ENCODE measurements at places on chromosomes 5 and 9.

- DNase-seq: no peak
Observed at GRCh38 chr5:157842185-157842584, 16.8 kb downstream of the CLINT1 start.

GRCh38 chr5:169980418-169981053 is at the start of gene INSYN2B:
Gene INSYN2B (minus strand): TSS chr5:169980495. CDS start chr5:169883898, 96,597 bp downstream.
- DNase-seq: no peak

GRCh38 chr5:59212596-59212995 is 629.7 kb downstream of the RAB3C start:
- no peak for DNase-seq

- DNase-seq: no peak
Observed at GRCh38 chr5:3660630-3661029, 65.0 kb downstream of the IRX1 start.

GRCh38 chr5:1445313-1445688 is at the start of gene SLC6A3:
Gene SLC6A3 (minus strand): TSS chr5:1445440. CDS start chr5:1443197, 2,243 bp downstream.
- DNase-seq: peak; percentile 96

DNA sequence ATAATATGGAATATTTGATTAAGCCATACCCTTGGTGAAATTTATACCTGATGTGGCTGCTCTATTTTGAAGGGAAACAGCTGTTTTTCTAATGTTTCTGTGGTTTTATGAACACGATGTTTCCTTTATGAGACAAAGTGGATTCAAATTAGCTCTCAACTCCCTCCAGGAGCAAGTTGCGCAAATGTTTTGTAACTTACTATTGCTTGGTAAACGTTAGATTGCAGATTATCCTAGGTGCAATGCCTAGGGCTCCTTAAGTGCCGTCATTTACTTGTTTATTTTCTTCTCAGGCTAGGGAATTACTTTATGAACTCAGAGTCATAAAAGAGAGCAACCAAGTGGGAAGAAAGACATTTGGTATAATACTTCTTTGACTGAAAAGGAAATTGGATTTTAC is 763.1 kb downstream of the TAF11L14 start:
- DNase-seq: no peak

- DNase-seq: no peak
Observed at GRCh38 chr5:79663212-79663611, 26.4 kb upstream of the CMYA5 start.

DNA sequence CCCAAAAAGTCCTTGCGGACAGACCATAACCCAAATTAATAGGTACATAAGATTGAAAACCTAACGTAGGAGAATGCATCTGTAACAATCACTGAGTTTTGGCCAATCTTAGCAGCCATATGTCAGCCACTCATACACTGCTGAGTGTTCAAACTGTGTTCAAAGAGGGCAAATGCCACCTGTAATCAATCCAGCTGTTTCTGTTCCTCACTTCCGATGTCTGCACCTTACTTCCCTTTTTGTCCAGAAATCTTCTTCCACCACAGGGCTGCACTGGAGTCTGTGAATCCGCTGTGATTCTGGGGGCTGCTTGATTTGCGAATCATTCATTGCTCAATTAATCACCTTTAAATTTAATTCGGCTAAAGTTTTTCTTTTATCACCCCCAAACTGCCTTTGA is 263.9 kb downstream of the ICE1 start:
- no peak for DNase-seq

DNA sequence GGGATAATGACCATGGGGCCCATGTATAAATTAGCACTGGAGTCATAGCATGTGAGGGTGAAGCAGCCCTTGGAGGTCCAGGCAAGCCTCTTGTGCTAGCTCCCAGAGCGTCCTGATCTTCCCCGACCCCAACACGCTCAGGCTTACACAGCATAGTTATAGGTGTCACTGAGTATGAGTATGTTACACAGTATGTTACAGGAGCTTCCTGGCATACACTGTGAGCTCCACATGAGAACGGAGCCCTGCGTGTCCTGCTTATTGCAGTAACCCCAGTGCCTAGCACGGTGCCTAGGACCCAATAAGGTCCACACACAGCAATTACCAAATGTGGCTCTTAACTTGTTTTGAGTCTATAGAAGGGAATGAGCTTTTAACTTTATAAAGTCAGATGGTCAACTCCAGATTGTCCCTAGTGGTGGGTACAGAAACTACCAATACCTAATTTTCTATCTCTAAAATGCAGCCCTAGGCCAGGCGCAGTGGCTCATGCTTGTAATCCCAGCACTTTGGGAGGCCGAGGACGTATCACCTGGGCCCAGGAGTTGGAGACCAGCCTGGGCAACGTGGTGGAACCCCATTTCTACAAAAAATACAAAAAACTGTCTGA is 64.1 kb downstream of the PLAC8L1 start:
- no peak for DNase-seq

DNA sequence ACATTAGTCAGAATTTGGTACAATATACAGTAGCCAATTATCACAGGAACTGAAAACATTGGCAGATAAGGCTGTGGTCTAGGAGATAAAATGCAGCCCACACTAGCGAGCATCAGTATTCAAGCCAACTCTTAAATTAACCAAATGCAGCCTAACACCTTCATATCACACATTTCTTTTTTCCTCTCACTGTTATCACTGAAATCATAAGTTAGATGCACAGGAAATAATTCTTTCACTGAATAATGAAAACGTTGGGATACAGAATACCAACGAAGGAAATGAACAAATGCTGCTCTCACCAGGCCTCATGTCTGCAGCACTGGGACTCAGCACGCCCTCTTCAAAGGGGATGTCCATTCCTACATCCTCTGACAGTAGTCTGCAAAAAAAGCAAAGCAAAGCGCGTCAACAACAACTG is 109.1 kb upstream of the PCA3 start:
- DNase-seq: no peak

- no peak for DNase-seq
Observed at GRCh38 chr5:150438873-150439546, 10.5 kb downstream of the RPS14 start.

- no peak for DNase-seq
Observed at GRCh38 chr9:8571643-8572042, 772.1 kb upstream of the DMAC1 start.

- DNase-seq: no peak
Observed at GRCh38 chr9:17031546-17031945, 103.3 kb upstream of the CNTLN start.

DNA sequence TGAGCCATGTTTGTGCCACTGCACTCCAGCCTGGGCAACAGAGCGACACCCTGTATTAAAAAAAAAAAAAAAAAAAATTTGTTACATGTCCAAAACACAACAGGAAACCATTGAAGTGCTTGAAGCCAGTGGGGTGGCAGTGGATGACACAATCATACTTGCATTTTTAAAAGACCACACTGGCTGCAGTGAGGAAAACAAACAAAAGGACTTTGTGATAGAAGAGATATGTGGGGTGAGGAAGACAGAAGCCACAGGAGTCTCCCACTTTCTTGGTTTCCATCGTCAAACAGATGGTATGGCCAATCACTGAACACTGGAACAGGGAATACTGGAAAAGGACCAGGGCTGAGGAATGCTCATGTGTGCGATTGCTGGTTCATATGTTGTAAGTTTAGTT is 20.9 kb upstream of the COMMD10 start:
- no peak for DNase-seq

- DNase-seq: no peak
Observed at GRCh38 chr5:54844905-54845566, 140.4 kb downstream of the ESM1 start.

GRCh38 chr9:72753266-72753893 is 199.5 kb downstream of the ALDH1A1 start:
- DNase-seq: no peak

GRCh38 chr5:130136300-130136699 is 232.0 kb downstream of the CHSY3 start:
- DNase-seq: no peak

- no peak for DNase-seq
Observed at GRCh38 chr5:159855476-159856191, 60.6 kb upstream of the ADRA1B start.

GRCh38 chr5:79964136-79964535 is 26.9 kb downstream of the MTX3 start:
- DNase-seq: no peak

DNA sequence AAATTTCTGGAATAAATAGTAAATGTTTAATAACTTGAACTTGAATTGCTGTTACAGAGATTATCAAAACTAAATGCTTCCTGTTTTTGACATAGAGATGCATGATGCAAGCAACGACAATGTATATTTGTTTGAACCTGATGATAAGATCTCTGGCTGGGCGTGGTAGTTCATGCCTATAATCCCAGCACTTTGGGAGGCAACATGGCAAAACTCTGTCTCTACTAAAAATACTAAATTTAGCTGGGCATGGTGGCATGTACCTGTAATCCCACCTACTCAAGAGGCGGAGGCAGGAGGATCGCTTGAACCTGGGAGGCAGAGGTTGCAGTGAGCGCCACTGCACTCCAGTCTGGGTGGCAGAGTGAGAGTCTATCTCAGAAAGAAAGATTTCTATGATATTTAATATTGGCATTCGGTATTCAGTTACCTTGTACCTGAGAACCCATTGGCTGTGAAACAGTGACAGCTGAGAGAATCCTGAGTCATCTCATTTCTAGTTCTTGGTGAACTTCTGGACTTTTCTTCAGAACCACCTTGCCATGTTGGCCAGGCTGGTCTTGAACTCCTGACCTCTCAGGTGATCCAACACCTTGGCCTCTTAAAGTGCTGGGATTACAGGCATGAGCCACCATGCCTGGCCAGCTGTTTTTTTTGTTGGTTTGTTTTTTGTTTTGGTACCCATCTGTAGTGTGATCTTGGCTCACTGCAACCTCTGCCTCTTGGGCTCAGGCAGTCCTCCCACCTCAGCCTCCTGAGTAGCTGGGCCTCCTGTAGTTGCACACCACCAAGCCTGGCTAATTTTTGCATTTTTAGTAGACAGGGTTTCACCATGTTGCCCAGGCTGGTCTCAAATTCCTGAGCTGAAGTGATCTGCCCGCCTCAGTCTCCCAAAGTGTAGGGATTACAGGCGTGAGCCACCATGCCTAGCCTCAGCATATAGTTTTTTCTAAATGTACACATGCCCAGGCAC is 10.0 kb upstream of the FGF18 start:
- DNase-seq: no peak

- peak; percentile 58 for DNase-seq
Observed at GRCh38 chr5:140107312-140108092, 6.4 kb upstream of the PURA start.

- DNase-seq: peak; percentile 88
Observed at GRCh38 chr9:134325813-134326723, at the start of gene RXRA. Gene RXRA (plus strand): TSS chr9:134326455. CDS start chr9:134326632, 177 bp downstream.

DNA sequence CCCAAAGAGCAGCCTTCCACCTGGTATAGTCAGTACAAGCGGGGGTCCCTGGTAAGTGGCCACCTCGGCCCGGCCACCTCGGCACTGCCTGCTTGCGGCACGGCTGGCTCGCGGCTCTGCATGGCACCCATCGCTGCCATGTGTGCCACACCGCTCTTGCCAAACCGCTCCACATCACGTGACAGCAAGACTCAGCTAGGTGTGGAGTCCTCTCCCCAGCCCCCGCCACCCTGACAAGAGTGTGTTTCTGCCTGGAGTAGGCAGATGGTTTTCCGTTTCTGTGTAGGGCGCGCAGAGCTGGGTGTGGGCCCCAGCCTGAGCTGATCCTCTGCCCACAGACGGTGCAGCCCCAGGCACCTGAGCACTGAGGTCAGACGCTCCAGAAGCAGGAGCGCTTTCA is 50.5 kb upstream of the FCN2 start:
- no peak for DNase-seq

GRCh38 chr5:43376496-43377140 is 35.6 kb downstream of the CCL28 start:
- no peak for DNase-seq

DNA sequence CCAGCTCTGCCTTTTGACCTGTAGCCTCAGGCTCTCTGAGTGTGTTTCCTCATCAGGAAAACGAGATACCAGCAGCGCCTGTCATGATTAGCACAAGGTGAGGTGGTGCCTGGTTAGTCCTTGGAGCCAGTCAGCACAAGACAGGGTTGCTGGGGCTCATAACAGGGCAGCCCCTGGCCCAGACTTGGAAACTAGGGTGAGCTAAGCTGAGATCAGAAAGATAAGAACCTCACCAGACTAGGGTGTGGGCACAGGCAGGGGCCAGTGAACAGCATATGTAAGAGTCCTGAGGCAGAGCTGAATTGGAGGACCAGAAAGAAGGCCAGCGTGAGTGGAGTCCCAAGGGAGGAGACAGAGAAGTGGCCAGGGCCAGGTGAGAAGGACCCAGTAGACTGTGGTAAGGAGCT is 42.7 kb upstream of the FUBP3 start:
- DNase-seq: no peak

DNA sequence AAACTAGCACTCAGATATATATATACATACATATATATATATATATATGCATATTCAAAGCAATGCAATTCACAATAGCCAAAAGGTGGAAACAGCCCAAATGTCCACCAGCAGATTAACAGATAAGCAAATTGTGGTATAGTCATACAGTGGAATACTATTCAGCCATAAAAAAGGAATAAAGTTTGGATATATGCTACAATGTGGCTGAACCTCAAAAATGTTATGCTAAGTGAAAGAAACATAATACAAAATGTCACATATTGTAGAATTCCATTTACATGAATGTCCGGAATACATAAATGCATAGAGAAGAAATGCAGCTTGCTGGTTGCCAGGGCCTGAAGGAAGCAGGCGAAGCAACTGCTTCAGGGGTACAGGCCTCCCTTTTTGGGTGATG is 143.4 kb downstream of the ATPSCKMT start:
- DNase-seq: no peak

DNA sequence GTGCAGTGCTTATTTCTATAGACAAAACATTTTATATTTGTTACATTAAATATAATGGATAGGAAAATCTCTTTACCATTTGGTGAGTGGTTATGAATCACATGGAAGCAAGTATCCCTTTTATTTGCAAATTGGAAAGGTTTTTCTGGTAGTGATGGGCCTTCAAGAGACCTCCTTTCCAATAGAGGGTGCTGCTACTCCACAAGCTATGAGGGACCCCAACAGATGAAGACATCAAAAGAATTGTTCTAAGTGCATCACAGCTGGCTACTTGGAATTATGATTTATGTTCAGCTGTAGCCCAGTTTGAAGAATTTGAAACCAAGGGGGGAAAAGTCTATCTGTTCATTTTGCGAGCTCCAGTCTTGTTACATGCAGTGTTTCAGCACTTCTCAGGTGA is 493.7 kb upstream of the SGCD start:
- no peak for DNase-seq

GRCh38 chr5:164265566-164265965 is 760.1 kb downstream of the MAT2B start:
- DNase-seq: no peak

GRCh38 chr5:177169271-177169670 is 35.7 kb downstream of the NSD1 start:
- DNase-seq: no peak

- no peak for DNase-seq
Observed at GRCh38 chr9:123745451-123745850, 184.5 kb downstream of the DENND1A start.

DNA sequence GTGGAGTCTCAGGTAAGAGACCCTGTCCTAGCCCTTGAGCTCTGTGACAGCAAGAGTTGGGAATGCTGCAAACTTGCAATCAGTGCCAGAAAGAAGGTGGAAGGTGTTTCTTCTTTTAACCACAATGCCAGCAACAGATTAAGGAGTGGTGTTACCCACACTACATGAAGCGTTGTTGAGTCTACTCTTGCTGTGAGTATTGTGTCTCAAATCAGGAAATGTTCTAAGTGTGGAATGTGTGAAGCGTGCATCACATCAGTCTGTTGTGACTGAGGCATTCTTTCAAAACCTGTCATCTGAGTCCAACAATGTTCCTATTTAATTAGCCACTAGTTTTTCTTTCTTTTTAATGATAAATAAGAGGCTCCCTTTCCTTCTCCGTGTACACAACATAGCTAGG is 2.9 kb upstream of the LURAP1L start:
- DNase-seq: no peak

- DNase-seq: no peak
Observed at GRCh38 chr9:123447934-123448646, 92.1 kb downstream of the CRB2 start.
